Effector memory CD4-positive, alpha-beta T cell (primary cell): ENCODE measurements at places on chromosomes 12 and 14.

DNA sequence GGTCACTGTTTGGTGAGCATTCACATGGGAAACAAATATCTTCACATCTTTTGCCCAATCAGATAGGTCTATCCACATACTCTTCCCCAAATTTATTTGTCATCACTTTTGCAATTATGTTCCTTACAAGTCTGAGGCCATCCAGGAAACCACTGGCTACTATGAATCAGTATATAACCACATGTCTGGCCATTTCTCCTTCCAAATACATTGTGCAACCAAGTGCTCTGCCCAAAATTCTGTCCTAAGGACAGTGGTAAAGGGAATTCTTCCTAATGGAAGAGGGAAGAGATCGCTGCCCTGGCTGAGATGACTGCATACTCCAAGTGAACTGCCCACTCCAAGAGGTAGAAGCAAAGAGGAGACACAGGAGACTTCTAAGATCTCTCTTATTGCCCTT is 148.9 kb upstream of the MAX start:
- DNase-seq = no peak

DNA sequence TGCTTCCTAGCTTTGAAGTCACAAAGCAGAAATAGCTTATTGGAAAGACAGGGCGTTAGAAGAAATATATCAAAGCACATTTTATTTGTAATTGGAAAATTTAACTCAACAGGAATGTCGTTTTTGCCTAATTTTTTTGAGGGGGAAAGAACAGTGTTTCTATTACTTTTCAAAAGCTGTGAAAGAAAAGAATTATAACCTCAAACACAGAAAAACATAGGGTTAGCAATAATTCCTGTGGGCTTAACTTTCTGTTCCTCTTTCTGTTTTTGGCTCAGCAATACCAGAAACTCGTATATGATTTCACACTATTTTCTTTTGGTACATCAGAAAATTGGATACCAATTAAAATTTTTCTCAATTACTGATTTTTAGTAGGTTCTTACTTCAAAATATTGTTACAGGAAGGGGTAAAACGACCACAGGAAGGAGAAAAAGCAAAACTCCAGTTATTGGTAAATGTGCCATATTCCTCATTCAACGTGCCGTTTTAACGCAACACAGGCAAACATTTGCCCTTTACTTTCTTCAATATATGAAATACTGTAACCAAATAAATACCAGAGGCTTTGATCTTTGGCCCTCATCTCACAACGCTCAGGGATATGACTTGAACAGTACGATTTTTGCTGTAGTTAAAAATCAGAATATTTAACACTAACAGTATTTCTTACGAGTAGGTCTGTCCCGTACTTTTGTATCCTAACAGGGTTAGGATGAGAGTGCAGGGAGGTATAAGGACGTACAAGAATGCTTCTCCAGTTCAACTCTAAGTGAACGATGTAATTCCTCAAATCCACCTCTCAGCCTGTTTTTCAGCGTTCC is 1.3 kb upstream of the RNU6-7 start:
- no peak for DNase-seq

DNA sequence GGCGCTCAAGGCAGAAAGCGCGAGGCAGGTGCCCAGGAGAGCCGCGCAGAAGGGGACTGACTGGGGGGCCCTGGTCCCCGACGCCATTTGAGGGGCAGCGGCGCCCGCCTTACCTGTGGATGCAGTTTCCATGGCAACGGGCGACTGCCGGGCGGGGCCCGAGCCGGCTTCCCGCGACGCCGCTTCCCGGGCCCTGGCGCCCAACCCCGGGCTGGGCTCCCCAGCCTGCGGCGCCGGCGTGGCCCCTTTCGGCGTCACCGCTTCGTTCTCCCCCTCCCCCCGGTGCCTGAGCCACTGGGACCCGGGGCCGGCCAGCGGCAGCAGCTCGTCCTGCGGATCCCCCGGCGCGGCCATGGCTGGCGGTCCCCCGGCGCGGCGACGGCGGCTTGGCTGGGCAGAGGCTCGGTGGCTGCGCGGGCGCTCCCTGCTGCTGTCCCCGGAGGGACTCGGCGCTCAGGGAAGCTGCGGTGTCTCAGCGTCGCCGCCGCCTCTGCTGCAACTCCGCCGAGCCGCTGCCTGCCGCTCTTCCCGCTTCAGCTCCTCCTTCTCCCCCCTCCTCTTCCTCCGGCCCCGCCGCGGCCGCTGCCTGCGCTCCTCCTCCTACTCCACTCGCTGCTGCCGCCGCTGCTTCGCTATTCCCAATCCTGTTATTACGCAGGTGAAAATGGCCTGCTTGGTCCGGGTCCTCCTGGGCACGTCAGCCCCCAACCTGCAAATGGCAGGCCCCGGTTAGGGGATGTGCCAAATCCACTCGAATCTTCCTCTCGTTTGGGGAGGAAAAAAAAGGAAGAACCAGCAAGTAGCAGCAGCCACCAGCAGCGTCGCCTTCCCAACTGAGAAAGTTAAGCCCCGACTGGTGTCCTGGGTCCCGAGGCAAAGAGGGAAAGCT is at the start of gene RTN1:
Gene RTN1 (minus strand): TSS at position 500 of the 889 bp plus-strand sequence. CDS start 146 bp downstream, at position 354.
- DNase-seq = no peak

GRCh38 chr12:1632702-1633101 is 3.7 kb downstream of the WNT5B start:
- DNase-seq = no peak

GRCh38 chr12:102504280-102504679 is 23.9 kb upstream of the IGF1 start:
- no peak for DNase-seq

GRCh38 chr14:93161411-93161940 is 23.2 kb downstream of the MOAP1 start:
- no peak for DNase-seq

GRCh38 chr12:118346895-118347294 is 25.8 kb downstream of the TAOK3 start:
- no peak for DNase-seq

- no peak for DNase-seq
Observed at GRCh38 chr14:52888839-52889838, 61.7 kb downstream of the FERMT2 start.

DNA sequence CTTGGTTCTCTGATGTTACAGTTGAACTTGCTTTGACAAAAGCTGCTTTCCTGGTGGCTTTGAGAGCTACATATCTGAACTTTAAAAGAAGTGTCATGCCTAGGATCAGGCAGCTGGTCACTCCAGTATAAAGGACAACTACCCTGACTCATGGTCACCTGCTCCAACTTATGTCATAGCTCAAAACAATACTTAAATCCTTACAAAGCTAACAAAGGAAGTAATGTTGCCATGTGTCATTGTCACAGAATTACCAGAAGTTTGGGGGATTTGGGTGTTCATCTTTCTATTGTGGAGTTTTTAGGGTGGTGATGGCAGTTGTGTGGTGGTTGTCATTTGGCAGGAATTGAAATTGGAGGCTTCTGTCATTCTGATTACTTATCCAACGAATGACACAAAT is 1.8 kb upstream of the TCP11L2 start:
- no peak for DNase-seq

DNA sequence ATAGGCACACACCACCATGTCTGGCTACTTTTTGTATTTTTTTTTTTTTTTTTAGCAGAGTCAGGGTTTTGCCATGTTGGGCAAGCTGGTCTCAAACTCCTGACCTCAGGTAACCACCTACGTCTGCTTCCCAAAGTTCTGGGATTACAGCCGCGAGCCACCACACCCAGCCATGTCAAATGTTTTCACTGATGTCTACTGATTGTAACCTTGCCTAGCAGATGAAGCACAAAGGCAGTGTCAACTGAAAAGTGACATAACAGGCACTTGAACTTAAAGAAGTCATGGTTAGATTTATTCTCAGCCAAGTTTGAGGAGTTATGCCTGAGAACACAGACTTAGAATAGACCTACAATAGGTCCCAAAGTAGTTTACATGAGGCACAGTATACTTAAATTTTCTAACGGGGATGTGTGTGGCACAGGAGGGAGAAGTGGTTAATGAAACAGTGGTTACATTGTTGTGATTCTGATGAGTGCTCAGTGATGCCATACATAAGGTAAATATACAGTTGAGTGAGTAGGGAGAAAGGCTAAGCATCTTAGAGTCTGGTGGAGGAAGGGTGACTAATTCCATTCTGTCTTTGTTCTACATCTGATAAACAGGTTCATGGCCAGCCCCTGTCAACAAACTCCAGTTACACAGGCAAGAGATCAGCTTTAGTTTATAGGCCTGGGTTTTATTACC is 12.6 kb upstream of the RNASE4 start:
- DNase-seq = no peak

DNA sequence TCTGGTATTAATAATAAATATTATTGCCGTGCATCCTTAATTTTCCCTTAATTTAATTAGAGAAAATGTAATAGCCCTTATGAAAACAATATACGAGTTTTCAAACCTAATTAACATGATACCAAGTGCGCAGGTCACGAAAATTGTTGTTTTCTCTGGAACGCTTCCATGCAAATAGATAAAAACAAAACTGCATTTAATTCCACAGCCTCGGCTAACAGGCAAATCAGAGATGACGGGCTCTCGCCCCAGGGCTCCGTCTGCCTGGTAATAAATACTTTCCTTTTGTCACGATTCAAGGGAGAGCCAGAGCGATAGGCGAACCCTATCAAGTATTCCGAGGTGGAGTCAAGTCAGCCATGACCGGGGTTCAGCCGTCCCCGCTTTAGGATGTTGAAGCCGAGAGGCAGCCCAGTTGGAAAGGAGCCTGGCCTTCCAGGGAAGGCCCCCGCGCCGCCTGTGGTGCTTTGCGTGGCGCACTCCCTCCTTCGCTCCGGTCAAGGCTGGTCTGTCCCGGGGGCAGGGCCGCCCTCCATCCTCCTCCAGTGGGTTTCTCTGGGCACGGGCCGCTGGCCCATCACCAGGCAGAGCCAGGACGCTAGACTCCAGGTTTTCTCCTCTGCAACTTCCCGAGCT is 137.8 kb upstream of the GSC start:
- no peak for DNase-seq

GRCh38 chr12:31923063-31923412 is 36.2 kb upstream of the RESF1 start:
- DNase-seq = no peak

DNA sequence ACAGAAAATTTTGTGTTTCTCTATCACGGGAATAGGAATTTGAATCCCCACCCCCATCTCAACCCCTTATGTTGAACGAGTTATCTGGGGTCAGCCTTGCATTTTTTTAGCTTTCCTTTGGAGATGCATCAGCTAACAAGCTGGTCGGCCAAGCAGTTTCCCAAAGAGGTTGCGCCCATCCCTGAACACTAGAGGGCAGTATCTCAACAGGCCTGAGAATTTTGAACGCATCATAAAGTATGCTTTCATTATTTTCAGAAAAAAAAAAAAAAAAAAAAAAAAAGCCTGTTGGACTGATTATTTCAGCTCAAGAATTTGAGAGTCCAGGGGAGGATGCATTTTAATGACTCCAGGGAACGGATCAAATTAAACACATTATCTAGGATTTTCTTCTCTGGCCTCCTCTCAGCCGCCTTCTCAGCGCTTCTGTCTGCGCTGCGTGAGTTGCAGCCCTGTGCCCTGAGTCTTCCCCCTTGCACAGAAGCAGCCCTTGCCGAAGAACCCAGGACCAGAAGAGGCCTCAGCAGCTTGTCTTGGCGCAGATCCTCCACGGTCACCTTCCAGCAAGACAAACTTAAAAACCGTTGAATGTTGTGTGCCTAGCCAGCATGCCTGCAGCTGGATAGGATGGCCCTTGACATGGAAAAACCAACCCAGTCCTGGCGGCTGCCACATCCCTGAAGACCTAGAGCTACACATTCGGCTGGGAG is 76.6 kb upstream of the GZMB start:
- no peak for DNase-seq

DNA sequence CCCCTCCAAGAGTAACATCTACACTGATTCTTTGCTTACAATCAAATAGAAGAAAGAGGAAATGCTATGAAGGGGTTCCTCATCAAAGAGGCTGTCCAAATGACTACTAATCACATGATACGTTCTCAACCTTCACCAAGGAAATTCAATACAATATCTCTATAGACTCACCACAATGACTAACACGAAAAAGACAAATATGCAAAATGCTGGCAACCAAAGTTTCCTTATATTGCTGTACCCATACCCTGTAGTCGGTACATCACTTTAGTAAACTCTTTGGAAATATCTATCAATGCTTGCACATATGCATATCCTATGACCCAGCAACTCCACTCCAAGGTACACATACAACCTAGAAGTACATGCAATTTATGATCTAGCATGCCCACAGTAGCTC is 1296.6 kb downstream of the AACS start:
- DNase-seq = no peak

DNA sequence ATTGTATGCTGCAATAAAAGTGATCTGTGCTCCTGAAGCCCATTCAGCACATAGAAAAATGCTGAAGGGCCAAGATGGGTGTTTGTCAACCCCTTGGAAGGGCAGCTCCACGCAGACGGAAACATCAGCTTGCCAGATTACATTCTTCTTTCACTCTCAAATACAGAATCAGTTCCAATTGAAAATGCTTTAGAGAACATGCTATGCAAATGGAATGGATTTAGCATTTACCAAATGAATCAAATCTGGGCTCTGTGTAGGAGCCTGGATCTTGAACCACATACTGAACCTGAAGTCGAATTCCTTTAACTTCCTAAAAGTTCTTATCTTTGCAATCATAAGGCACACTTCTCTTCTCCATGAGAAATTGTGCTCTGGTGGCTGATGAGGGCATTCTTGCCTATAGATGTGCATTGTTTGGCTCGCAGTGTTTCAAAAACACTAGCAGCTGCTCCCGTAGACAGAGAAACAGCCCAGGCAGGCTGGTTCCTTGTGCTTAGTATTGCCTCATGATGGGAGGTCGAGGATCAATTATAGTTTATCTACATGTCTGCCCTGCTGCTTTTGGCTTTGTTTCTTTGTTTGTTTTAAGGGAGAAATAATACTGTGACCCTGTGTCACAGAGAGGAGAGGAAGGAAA is 489.8 kb upstream of the FLRT2 start:
- no peak for DNase-seq

GRCh38 chr12:53593707-53594106 is 32.5 kb downstream of the ATF7 start:
- no peak for DNase-seq
